ENCODE measurements at places on chromosomes 2 and 18.

DNA sequence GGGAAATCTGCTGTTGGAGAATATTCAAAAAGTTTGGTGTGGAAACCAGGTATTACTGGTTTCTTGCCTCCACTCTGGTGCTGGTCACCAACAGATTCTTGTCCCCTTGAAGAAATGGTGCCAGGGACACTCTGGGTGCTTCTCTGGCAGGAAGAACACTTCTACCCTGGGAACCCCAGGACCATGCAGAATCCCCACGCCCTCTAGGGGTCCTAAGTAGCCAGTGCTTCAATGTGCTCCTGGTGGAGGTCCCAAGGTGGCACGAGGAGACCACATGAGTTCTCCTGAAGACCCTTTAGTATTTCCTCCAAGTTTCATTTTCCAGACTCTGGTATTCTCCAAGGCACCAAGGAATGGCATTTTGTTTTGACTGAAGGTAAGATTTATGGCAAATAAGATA, 380.6 kb downstream of the TSN start:
- DNase-seq: no peak

DNA sequence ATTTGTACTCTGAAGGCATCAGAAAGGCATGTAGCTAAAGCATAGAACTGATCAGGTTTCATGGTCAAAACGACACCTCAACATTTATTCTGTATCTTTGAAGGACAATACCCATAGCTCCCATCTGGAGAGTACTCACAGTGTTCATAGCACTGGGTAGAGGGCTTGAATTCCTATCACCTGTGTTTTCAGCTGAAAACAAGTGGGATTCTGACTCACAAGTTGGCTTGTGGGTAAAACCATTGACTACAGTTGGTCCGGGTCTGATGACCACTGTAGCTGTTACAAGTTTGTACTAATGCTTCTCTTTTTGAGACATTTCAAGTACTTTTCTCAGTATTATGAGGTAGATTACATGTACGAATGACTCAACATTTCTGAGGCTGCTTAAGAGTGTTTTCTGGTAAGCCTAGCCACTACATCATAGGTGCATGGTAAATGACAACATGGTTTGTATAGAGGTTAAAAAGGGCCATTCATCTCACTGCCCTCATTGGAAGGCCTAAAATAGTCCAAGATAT, 68.6 kb upstream of the PELI1 start:
- peak; percentile 50 for DNase-seq

GRCh38 chr2:58842501-58843155, 601.5 kb upstream of the FANCL start:
- no peak for DNase-seq

DNA sequence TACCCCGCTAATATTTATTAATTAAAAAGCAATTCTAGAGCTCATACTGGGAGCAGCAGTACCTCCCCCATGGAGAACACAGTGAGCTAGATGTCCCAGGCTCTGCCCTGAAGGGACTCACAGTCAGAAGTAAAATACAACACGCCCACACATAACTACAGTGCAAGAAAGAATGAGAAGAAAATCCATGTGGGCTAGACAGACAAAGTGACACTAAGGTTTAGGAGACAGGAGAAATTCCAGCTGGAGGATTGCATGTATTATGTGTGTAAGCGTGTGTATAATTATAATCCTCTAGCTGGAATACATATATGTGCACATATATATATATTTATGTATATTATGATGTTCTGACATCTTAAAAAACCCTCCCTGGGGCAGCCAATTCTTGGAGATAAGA, 15.7 kb downstream of the SOWAHC start:
- no peak for DNase-seq

- no peak for DNase-seq
These were observed 114.1 kb downstream of the MMADHC start for GRCh38 chr2:149473521-149473920.

Data from activated T-cell treated with anti-CD3 and anti-CD28 coated beads, Interleukin-2, amount 50 U/mL, for 48 hours (primary cell).